ENCODE measurements at places on chromosomes 2 and 18. TPM values are rescaled to one million over a fixed set of nuclear protein-coding genes. Genes with fewer than 3 reads are reported as not detected.

NOL4 gene
- total RNA-seq = not detected

FBLN7 gene
- 0.42 TPM for total RNA-seq

RASGRP3 gene
- total RNA-seq = 1.5 TPM

TACR1 gene
- 0.09 TPM for total RNA-seq

C2orf92 gene
- total RNA-seq = 0.35 TPM

SMARCAL1 gene
- 20.8 TPM for total RNA-seq

SUCLG1 gene
- 91.3 TPM for total RNA-seq

MEMO1 gene
- total RNA-seq = 81.7 TPM

GALNT14 gene
- total RNA-seq = 52.7 TPM

UGT1A10 gene
- total RNA-seq = 0.26 TPM

CHRND gene
- total RNA-seq = not detected

LRP2 gene
- under 0.01 TPM for total RNA-seq

TXNDC2 gene
- total RNA-seq = 0.21 TPM

SLC4A5 gene
- 0.40 TPM for total RNA-seq

TEKT4 gene
- total RNA-seq = not detected

UGT1A5 gene
- total RNA-seq = not detected

CCL20 gene
- 4.4 TPM for total RNA-seq

CPLX4 gene
- not detected for total RNA-seq

SERPINB11 gene
- total RNA-seq = not detected

TUBB8B gene
- not detected for total RNA-seq

TUBA3E gene
- total RNA-seq = not detected

CFAP210 gene
- total RNA-seq = 0.33 TPM

VAPA gene
- 180 TPM for total RNA-seq

DAW1 gene
- total RNA-seq = 3.1 TPM

GDF7 gene
- 0.03 TPM for total RNA-seq

RAD51AP2 gene
- not detected for total RNA-seq

PRKAG3 gene
- not detected for total RNA-seq

NCKAP5 gene
- 1.3 TPM for total RNA-seq

ELOA2 gene
- not detected for total RNA-seq

NTSR2 gene
- total RNA-seq = not detected

TWIST2 gene
- 18.6 TPM for total RNA-seq

CREG2 gene
- 9.7 TPM for total RNA-seq

SCN1A gene
- total RNA-seq = not detected

ASXL3 gene
- total RNA-seq = not detected

HRH4 gene
- total RNA-seq = not detected

VWC2L gene
- total RNA-seq = not detected

TDRD15 gene
- total RNA-seq = not detected

APCDD1 gene
- total RNA-seq = not detected

TOGARAM2 gene
- 0.08 TPM for total RNA-seq

NOTO gene
- not detected for total RNA-seq

RAX gene
- not detected for total RNA-seq

ANKRD53 gene
- total RNA-seq = 0.11 TPM

OR6B2 gene
- not detected for total RNA-seq

TCF23 gene
- not detected for total RNA-seq

RPRM gene
- total RNA-seq = not detected

GPR39 gene
- total RNA-seq = 9.8 TPM

IL18RAP gene
- total RNA-seq = not detected

Data from A549 treated with CpdA at 1 μM for 4 hours (cell line).